ENCODE measurements at places on chromosomes 3 and 15.

DNA sequence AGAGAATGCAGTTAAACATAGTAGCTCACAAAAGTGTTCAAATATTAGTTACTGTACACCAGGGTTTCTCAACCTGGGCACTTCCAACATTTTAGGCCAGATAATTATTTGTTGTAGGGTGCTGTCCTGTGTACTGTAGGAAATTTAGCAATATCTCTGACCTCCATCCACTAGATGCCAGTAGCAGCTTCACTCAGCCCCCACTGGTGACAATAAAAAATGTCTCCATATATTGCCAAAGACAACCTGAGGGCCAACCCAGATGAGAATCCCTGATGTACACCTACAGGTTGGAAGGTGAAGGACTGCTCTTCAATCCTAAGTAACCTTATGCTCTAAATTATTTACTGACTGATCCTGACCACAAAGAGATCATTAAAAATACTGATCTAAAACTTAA is 32.5 kb downstream of the DCUN1D1 start:
- peak; percentile 17 for ATAC-seq

DNA sequence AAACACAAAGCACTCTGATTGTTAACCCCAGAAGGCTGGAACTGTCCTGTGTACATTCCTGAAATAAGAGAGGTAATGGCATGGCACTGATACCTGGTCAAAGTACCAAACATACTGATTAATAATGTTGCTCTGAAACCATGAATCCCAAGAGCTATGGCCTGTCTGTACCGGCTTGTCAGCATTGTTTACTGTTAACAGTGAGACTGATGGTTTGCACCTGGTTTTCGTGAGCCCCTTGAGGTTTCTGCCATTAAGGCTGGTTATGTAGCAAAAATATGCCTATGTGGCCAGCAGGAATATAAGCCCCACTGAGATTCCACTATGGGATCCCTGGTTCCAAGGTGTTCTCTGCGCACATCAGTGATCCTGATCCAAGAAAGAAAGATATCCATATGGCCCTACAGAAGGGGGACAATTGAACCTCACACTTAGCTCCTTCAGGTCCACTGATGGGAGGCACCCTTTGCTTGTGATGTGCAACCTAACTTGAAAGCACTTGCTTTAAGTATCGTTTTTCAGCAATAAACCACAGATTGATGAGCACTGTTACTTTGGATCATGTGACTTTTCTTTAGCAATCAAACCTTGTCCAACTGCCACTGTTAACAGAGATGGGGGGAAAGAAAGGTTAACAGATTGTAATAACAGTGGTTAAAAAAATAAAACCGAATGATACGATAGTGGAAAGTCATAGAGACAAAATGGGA is 65.2 kb downstream of the TBL1XR1 start:
- no peak for ATAC-seq

DNA sequence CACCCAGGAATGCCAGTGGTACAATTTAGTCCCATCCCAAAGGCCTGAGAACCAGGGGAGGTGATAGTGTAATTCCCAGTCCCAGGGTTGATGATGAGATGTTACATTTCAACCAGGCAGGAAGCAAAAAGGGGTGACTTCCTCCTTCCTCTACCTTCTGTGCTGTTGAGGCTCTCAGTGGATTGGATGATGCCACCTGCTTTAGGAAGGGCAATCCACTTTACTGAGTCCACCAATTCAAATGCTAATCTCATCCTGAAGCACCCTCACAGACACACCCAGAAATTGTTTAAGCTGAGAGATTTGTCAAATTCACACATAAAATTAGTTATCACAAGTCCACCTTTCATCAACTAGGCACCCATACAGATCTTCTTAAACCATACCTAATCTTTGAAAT is 418.5 kb upstream of the GOLIM4 start:
- ATAC-seq = no peak

DNA sequence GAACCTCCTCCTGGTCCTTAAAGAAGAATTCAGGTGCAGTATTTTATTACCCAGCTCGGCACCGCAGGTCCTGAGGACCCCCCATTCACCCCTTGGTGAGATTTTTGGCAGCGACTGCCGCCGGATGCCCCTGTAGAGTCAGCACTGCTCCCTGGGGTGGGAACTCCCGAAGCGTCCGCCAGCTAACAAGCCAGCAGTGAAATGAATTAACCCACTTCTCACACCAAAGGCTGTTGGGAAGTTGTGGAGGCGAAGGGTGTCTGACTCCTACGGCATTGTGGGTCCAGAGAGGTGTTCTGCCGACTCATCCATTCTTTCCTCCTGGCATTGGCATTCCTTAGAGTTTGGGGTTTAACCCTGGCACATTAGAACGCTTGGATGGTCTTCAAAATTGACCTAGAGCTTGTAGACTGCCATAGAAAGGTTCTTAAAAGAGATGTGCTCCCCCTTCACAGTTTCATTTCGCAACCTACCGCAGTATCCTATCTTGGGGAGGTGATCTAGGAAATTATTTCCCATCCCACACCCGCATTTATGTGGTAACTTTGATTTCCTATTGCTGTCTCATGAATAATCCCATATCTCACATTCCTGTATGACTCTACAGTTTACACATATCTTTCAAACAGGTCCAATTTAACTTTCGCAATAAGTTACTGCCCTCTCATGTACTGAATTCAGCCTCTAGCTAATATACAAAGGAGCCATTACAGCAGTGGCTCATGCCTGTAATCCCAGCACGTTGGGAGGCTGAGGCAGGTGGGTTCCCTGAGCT is 879 bp upstream of the EIF5A2 start:
- ATAC-seq = peak; percentile 49

DNA sequence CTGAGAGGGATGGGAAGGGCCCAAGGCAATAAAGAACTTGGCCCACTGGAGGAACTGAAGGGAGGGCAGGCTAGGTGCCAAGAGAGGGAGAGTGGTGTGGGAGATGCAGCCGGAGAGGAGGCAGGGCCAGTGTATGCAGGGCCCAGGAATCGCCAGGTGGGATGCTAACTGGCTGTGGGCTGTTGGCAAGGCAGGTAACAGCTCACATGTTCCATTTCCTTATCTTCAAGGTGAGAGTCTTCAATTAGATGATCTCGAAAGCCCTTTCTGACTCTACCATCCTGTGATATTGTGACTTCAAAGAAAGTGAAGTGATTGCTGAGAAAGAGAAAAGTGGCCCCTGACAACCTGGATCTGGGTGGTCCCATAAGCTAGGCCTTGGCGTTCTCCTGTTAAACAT is 49.0 kb downstream of the CASR start:
- no peak for ATAC-seq

GRCh38 chr3:62615258-62615849 is 242.0 kb upstream of the FEZF2 start:
- ATAC-seq = peak; percentile 44

DNA sequence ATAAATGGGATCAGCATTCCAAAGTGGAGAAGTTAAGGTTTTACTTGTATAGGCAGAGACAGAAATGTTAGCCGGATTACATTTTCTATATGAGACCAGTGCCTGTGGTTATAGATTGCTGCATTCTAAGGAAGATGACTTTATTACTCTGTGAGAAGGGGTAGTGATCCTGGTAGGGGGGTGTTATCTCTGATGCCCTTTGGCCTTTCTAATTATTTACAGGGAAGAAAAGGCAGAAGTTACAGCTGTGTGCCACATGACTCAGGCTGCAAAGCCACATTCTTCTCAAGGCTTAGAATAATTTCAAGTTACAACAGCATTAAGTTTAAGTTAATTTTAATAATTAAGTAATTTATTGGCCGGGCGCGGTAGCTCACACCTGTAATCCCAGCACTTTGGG is 2.2 kb upstream of the TMC3 start:
- no peak for ATAC-seq

GRCh38 chr3:152327203-152327602 is 58.5 kb downstream of the MBNL1 start:
- ATAC-seq = no peak

DNA sequence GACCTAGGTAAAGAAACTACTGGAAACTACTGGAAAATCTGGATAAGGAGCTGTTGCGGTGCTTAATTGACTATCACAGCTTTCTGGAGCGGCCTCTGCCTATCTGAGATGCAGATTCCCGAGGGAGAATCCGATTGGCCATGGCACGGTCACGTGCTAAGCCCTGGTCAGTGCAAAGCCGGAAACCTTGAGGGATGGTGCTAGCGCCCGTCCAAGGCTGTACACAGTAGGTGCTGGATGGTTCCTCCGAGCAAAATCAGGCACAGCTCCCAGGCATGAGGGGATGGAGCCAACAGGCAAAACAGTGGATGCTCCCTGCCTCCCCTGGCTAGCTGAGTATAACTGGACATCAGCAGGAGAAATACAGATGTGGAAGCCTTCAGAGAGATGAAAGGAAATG is 238.7 kb upstream of the HES1 start:
- ATAC-seq = no peak

DNA sequence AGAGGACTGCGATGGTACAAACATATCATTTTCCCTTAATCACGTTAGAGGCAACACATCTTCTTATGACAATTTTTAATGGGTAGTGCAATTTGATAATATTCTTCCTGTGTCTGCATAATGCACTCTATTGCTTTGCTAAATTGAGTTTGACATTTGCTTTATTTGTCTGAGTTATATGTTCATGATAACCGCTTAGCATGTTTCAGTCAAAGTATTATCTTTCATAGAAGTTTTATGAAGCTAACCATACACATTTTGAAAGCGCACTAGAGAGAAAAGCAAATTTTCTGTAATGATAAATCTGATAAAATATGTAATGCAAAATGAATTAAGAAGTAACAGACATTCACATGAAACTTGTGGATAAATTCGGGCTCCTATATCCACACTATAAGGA is 1276.9 kb downstream of the ZPLD1 start:
- no peak for ATAC-seq

GRCh38 chr3:55906896-55907295 is 419.8 kb upstream of the WNT5A start:
- ATAC-seq = peak; percentile 81

GRCh38 chr15:85412956-85413854 is 32.8 kb downstream of the AKAP13 start:
- ATAC-seq = peak; percentile 95

GRCh38 chr3:150825916-150826377 is 63.0 kb upstream of the SIAH2 start:
- ATAC-seq = no peak

DNA sequence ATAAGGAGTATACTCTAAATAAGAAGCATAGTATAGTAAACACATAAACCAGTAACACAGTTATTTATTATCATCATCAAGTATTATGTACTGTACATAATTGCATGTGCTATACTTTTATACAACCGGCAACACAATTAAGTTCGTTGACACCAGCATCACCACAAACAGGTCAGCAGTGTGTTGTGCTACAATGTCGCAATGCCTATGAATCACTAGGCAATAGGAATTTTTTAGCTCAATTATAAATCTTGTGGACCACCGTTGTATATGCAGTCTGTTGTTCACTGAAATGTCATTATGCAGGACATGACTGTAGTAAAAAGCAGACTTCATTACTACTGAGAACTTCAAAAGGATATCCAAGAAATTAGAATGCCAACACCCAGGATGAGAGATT is 177.0 kb downstream of the PDCD6IP start:
- ATAC-seq = no peak

DNA sequence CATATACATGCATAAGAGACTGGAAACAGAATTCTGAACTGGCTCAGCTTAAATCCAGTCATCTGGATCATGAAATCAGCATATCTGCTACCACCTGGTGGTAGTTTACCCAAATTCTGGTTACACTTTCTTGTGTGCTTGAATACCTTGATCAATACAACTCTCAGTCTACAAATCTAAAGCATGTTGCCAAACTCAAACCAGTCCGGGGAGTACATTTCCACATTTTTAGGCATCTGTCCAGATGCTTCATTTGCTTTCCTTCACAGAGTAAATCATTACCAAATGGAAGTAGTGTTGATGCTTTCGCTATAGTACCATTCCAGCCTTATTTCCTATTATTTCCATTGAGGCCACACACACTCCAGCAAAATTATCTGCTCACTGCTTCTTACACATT is 126.4 kb downstream of the P2RY1 start:
- ATAC-seq = peak; percentile 75

DNA sequence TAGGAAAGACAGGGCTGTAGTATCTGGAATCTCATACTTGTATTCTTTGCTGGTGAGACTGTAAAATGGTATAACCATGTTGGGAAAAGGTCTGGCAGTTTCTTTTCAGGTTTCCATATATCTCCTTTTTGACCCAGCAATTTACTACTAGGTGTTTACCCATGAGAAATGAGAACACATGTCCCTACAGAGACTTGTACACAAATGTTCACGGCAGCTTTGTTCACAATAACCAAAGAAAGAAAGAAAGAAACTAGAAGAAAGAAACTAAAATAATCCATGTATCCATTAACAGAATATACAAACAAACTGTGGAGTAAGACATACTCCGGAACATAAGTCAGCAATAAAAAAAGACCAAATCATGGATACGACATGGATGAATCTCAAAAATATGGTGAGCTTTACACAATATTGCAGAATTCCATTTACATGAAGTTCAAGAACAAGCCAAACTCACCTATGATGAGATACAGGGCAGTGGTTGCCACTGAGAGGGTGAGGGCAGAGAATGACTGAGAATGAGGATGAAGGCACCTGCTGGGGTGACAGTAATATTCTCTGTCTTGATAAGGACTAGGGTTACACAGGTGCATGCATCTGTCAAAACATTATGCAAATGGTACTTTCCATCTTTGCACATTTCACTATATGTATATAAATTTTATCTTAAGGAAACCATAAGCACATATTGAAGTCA is 2.7 kb downstream of the RFTN1 start:
- no peak for ATAC-seq

- no peak for ATAC-seq
Measured at GRCh38 chr3:159619341-159619885, 369.2 kb upstream of the IL12A start.

- no peak for ATAC-seq
Measured at GRCh38 chr3:62183969-62184368, 189.4 kb downstream of the FEZF2 start.

DNA sequence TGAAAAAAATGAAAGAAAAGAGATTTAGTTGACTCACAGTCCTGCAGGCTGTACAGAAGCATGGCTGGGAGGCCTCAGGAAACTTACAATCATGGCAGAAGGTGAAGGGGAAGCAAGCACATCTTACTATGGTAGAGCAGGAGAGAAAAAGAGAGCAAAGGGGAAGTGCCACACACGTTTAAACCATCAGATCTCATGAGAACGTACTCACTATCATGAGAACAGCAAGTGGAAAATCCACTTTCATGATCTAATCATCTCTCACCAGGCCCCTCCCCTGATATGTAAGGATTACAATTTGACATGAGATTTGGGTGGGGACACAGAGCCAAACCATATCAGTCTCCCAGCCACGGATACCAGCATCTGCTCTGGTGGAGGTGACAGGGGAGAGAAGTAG is 50.8 kb upstream of the CPOX start:
- ATAC-seq = no peak

DNA sequence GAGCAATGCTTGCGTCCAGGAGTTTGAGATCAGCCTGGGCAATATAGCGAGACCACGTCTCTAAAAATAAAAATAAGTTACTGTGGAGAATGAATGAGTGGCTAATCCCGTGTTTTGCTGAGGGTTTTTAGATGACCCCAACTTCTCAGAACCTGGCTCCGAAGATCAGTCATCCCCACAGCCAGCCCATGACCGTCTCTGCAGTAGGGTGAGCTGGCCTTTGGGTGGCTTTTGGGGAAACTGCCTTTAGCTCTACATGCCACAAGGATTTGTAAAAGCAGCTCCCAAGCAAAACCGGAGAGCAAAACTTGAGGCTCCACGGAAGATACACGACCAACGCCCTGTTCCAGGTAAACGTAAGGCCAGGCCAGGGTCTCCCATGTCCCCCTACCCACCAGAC is 39.2 kb upstream of the TFRC start:
- ATAC-seq = no peak

Data from esophagus mucosa (tissue), 1 donor.